CD4-positive, alpha-beta T cell (primary cell): ENCODE measurements at places on chromosomes 5 and 9.
A peak's percentile ranks its signal among the peaks of the same experiment; 100 is the strongest.

DNA sequence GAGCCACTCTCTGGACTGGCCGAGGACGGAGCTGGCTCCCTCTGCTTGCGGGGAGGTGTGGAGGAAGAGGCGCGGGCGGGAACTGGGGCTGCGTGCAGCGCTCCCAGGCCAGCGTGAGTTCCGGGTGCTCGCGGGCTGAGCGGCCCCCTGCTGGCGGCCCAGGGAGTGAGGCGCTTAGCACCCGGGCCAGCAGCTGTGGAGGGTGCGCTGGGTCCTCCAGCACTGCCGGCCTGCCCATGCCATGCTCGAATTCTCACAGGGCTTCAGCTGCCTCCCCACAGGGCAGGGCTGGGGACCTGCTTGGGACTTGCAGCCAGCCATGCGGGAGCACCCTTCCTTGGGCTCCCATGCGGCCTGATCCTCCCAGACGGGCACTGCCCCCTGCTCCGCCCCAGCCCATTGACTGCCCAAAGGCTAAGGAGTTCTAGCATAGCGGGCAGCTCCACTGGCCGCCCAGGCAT, 416.9 kb downstream of the MRPS30 start:
- no peak for DNase-seq

- no peak for DNase-seq
Measured at GRCh38 chr9:77820293-77820954, 172.3 kb upstream of the GNA14 start.

GRCh38 chr5:124649491-124650146, 96.8 kb downstream of the ZNF608 start:
- no peak for DNase-seq

- DNase-seq, result no peak
Measured at GRCh38 chr5:80853413-80853812, 106.8 kb upstream of the RASGRF2 start.

DNA sequence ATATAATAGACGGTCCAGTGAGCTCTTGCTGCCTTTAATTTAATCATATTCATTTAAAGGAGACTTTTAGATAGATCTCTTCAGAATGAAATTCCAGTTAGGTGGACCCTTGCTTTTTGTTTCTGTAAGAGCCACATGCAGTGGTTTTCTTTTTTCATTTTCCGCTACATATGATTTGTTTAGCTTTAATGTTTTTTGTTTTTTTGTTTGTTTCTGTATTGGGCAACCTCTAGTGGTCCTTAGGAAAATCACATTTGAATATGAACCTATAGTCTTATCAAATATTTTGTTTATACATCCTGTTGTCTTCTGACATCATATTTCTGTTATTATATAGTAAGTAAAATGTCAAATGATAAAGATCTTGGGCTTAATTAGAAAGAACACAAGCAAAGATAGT, 150.8 kb downstream of the HACD4 start:
- DNase-seq, result no peak

- no peak for DNase-seq
Measured at GRCh38 chr5:3185488-3185887, 410.1 kb upstream of the IRX1 start.

DNA sequence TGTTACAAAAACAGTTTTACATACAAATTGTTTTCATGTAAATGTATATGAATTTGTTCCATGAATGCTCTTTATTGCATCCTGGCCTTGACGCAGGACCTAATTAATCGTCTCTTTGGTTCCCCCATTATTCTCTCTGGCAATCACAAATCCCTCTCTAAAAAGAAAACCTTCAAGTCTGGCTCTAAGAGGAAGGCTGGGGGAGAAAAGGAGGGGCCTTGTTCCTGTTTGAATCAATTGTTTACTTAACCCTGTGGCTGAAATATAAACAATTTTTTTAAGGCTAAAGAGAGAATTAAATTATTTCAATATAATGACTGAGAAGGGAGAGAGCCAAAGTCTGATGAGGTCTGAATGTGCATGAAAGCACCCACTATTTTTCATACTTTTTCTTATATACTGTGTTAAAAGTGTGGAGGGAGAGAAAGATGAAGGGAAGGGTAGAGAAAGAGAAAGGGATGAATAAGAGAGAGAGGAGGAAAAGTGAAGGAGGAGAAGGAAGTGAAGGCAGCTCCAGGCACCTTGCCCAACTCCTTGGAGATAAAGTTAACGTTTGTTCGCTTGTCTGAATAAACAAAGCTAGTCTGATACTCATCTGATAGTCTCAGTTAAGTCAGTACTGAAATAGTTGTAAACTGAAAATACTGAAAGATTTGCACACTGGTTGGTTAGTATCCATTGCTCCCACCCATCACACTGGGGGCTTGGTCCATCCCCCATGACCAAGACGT, 116.4 kb upstream of the SPDL1 start:
- DNase-seq, result no peak

DNA sequence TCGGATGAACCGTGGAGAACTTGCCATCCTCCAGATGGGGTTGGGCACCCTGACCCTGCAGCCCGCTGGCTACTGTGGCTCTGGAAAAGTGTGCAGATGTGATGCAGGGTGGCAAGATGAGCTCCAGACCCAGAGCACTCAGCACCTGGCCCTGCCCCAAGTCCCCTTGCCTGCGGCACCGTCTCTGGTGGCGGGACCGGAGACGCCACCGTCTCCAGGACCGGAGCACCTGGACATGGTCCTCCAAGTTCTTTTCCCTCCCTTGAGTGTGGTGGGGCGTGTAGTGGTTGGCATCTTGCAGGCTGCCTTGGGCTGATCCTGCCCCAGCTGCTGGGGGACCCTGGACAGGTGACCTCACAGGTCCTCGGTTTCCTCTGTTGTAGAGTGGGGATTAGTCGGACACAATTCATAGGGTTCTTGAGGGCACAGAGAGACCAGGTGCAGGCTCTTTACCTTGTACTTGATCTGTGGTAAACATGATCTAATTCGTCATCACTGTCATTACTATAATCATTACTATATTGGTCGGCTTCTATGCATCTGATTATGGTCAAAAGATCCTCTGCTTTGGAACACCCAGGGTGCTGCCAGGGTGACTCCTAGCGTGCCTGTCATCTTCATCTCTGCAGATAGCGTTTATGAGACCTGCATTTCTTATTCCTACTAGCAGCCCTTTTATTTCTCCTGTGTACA, 83.5 kb downstream of the COL5A1 start:
- DNase-seq, result no peak

GRCh38 chr9:114805670-114806525, at the start of gene TNFSF15:
TSS of gene TNFSF15 (minus strand) at chr9:114806039. CDS start at chr9:114806012, 27 bp downstream.
- no peak for DNase-seq

DNA sequence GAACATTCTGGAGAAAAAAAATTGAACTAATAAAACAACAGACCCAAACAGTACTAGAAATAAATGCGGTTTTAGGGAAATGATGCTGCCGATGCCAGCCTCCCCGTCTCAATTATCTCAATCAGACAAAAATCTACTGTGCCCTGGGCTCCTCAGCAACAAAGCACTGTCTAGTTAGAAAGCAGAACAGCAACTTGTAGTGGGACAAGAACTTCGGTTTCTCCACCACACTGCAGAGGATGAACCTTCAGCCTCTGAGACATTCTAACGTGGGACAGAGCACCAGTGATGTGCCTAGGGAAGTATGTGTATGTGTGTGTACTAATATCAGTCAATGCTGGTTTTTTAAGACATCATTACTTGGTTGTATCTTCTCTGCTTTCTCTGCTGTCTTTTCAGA, 11.1 kb upstream of the CAST start:
- DNase-seq, result no peak

GRCh38 chr9:97940741-97941140, 2.8 kb upstream of the HEMGN start:
- DNase-seq, result no peak

- DNase-seq, result no peak
Measured at GRCh38 chr5:81630684-81631083, 120.2 kb downstream of the SSBP2 start.

- DNase-seq, result no peak
Measured at GRCh38 chr9:98707166-98708102, 1.3 kb downstream of the GABBR2 start.

GRCh38 chr9:127634698-127635097, 22.6 kb downstream of the STXBP1 start:
- DNase-seq, result no peak

- DNase-seq, result peak; percentile 20
Measured at GRCh38 chr5:159316519-159317383, 13.5 kb downstream of the IL12B start.

DNA sequence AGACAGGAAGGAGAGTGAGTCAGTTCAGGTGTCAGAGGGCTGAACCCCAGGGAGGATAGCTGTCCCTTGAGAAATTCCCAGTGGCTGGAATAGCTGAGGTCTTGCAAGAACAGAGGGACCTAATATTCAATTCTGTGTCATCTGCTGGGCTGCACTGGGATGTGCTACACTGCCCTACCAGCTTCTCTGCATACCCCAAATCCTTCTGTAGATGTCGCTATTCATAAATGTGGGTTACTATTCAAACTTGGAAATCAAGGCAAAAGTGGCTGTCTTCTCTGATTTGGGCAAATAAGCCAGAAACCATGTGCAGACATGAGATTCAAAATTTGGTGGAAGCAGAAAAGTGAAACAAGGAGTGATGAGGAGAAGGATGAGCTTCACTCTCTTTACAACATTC, 16.3 kb downstream of the TNFSF8 start:
- no peak for DNase-seq

DNA sequence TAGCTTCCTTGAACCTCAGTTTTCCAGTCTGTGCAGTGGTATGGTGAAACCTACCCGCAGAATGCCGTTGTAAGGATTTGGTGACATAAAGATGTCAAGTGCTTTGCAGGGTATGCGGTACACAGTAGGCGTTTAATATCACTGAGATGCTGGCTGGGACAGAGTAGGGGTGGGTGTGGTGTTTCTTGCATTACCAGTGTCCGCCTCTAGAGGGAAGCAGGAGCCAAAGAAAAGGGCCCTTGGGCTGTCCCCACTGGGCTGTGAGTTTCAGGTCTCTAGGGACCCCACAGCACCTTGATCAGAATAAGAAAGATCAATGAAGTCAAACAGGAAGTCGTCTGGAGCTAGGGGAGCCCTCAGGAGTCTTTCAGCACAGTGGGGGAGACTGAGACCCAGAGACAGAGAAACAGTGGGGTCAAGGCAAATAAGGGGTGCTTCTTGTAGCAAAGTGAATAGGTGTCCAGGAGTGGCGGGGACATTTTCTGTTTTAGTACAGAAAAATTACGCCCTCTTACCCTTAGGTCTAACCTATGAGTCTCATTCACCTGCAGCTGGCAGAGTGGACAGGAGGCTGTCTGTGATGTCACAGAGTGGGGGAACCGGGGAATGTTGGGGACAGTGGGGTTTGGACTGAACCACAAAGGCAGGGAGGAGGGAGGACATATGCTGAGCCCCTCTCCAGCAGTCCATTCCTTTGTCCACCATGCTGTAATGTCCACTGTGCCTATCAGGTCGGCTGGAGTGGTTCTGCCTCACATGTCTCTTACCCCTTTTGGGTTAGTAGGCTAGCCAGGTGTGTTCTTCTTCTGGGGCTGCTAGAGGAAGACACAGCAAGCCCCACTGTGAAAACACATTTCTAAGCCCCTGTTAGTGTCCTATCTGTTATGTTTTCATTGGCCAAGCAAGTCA, 4.7 kb upstream of the TEX53 start:
- DNase-seq, result peak; percentile 60

DNA sequence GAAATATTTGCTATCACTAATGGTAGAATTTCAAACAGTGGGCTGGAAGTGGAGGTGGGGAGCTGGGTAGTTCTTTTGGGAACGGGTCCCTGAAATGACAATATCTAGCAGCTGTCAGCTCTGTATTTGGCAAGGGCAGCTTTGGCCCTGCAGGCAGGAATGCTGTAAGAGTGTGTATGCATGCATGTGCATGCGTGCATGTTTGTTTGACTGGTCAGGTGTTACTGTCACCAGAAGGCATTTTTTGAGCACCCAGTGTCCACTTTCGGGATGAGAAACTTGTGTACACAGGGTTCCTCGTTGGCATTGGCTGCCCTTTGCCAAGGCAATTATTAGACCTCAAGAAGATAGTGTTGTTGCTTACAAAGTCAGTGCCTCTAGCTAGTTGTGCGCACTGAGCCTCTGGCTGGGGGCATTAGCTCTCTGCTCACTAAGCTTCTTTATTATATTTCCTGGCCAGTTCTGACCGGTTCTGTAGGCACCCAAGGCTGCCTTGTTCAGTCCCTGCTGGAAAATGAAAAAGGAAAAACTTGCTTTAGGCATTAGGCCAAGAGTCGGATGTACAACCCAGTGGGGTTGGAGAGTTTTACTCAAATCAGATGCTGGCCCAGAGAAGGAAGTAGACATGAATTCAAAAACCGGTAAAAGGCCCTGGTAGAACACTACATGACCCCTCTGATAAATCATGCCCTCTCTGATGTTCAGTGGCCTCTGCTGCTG, 2.0 kb downstream of the CYFIP2 start:
- DNase-seq, result no peak

- DNase-seq, result no peak
Measured at GRCh38 chr5:33068786-33069185, 357.7 kb downstream of the NPR3 start.

- DNase-seq, result no peak
Measured at GRCh38 chr5:148730270-148730669, 75.9 kb upstream of the HTR4 start.
